ENCODE measurements at places on chromosomes 1 and 21.

GRCh38 chr1:108947871-108948525 is 15.3 kb downstream of the CLCC1 start:
- DNase-seq: no peak

DNA sequence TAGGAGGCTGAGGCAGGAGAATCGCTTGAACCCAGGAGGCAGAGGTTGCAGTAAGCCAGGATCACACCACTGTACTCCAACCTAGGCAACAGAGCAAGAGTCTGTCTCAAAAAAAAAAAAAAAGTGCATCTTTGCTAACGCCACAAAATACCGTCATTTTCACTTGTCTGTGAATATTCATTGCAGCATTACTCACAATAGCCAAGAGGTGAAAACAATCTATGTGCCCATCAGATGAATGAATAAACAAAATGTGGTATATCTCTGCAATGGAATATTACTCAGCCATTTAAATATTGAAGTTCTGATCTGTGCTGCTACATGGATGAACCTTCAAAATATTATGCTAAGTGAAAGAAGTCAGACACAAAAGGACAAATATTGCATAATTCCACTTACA is 7.9 kb upstream of the TIAM1 start:
- DNase-seq: no peak

- DNase-seq: peak; percentile 73
These were observed 20.5 kb downstream of the MX1 start for GRCh38 chr21:41446586-41446985.

DNA sequence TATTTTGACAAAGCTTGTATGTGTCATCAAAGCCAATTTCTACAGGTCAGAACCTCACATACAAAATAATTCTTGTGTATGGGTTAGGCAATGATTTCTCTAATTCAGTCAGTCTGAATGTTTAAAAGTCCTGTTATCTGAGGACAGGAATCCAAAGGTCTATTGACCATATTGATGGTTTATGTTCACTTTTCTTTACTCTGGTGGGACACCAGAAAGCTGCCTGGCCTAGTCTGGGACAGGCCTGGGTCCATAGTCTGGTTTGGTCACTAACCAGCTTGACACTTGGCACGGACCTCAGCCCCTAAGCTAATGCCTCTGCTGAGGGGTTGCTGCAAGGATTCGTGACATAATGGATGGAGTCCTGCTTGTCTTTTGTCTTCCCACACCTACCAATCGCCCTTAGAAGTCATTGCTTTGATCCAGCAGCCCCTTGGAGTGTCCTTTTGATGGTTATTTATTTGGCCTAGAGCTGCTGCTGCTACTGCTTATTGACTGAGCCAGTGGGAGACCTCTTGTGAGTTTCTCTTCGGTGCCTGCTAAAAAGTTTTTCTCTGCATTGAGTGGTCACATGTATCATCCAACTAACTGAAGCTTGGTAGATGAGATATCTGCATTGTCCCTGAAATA is 15.7 kb downstream of the IFNAR2 start:
- no peak for DNase-seq

- peak; percentile 43 for DNase-seq
These were observed at the start of gene BMP8B for GRCh38 chr1:39788758-39789570. Gene BMP8B (minus strand): TSS chr1:39788865. CDS start chr1:39788485, 380 bp downstream.

DNA sequence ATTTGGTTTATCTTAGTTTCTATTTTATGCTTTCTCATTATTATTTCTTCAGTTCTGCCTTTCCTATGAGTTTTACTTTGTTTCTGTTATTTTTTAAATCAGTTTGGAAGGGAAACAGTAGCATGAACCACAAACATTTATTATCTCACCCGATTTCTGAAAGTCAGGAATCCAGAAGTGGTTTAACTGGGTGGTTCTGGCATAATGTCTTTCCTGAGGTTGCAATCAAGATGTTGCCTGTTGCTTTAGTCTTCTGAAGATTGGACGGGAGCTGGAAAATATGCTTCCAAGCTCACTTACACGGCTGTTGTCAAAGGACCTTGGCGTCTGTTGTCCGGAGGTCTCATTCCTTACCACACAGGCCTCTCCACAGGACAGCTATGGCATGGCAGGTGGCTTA is 50.4 kb downstream of the SNRPE start:
- peak; percentile 16 for DNase-seq

DNA sequence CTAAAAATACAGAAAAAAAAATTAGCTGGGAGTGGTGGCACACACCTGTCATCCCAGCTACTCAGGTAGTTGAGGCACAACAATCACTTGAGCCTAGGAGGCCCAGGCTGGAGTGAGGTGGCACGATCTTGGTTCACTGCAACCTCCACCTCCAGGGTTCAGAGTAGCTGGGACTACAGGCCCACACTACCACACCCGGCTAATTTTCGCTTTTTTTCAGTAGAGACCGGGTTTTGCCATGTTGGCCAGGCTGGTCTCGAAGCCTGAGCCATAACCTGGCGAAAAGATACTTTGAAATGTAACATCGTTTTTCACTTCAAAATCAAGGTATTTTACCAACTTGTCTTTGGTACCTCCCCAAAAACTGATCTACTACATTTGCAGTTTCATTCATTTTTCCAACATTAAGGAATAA is 6.1 kb downstream of the GAS5 start:
- peak; percentile 53 for DNase-seq

DNA sequence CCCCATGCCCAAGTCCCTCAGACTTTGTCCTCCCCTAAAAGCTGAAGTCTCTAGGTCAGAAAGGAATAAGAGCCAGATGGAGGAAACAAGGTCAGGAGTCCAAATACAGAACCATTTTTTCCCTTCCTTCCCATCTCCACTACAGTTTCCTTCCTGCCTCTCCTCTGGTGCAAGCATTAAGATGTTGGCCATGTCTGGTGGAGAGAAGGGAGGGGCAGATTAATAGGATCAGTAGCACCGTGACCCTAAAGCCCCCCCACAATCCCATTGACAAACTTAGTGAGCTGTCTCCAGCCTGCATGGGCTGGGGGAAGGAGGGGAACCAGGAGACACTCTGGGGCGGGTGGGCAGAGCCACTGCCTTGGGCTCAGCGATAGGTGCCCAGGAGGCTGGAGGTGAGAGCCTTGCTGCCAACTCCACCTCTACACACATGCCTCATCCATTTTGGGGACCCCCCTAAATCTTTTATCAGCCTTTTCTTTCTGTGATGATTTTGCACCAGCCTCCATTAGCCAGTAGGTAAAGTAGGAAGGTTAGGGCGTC is 59.8 kb downstream of the RHBG start:
- DNase-seq: no peak

DNA sequence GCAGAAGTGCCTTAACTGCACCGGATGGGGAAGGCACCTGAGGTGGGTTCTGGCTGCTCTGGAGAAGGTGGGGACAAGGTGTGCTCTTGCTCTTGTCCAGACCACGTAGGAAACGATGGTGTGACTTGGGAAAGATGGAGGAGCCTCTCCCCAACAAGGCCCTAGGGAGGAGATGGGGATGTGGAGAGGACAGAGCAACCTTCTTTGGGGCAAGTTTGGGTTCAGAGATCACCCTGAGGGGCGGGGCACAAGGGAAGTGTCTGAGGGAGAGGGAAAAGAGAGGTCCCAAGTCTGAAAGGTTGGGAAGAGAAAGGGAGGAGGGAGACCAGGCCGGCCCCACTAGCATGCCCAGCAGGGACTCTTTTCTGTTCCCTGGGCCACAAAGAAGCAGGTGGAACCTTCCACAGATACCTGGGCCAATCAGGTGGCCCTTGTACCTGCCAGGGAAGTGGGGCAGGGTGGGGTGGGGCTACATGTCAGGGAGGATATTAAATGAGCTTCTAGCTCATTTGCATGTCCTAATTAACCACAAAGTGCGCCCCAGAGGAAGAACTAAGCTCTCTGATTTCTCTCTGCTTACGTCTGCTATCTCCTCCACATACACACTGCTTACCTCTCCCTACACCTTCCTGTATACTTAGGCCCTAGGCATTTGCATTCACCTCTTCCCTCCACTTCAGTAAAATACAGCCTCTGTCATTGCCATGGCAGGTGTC is 15.9 kb downstream of the INKA2 start:
- DNase-seq: no peak

- no peak for DNase-seq
These were observed 13.8 kb downstream of the ADORA3 start for GRCh38 chr1:111489604-111490003.

- peak; percentile 69 for DNase-seq
These were observed 233.1 kb upstream of the VAMP3 start for GRCh38 chr1:7538033-7538432.

DNA sequence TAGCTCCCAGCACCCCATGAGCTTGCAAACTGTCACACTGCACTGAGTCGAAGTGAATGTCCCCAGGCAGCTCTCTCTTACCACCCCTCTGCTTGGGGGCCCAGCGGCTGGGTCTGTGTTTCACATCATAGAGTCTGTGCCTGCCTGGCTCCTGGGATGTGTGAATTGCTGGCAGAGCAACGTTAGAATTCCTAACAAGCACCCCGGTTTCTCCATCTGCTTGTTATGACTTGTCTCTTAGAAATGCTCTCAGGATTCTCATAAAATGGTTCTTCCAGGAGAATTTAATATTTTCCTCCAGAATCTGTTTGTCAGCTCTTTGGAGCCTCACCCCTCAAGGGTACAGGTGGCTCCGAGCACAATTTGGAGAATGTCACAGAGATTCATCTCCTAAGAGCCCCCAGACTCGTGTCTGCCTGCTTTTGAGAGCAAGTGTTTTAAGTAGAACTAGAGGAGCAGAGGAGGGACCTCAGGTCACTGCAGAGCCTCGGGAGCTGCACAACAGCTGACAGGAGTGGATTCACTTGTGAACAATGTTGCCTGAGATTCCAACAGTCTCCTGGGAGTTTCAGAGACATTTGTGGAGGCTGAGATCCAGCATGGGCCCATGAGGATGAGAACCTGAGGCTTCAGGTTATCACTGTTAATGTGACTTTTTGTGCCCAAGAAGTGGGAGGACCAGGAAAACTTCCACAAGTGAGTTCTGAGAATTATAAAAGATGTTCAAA is 131.5 kb downstream of the KCNJ6 start:
- peak; percentile 32 for DNase-seq

DNA sequence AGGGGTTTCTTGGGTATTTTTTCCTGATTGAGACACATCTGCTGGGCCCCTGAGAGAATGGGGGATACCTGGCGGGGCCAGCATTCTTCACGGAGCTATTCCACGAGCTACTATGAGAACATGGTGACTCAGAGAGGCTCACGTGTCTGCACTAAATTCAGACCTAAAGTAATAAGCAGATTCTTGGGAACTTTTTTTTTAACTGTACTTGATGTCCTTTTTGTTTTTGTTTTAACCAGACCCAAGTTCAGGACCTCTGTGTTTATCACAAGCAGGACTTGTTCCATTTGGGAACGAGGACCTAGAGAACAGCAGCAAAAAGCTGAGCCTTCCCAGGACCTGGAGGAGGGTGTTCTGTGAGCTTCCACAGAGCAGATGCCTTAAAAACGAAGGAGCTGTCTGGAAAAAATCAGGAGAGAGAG is 44.0 kb downstream of the EVA1C start:
- peak; percentile 62 for DNase-seq

DNA sequence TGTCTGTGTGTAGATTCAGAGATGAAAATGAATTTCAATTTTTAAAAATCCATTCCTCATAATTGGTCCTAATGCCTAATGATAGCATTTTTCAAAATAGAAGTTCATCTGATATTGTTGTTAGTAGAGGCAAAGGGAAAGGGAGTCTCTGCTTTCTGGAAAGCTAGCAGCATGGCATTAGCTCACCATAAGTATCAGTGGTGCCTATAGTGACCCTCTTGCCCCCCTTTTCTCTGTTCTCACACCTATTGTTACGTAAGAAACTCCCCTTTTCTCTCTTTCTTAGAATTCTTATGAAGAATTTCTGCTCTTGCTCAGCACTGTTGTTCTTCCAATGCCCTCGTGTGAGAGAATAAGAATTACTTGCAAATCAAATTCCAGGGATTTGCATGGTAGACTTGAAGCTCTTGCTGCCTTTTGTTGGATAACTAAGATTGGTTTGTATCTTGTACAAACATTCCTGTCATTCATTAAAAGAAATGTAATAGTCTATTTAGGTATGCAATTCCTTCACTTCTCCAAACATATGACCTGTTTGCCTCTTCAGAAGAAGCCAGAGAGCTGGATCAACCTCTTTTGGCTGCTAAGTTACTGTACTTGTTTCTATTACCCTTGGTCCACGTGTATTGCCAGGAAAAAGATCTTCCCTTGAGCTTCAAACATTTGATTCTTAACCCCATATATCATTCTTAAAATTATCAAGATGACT is 69.2 kb upstream of the MAGI3 start:
- DNase-seq: no peak

DNA sequence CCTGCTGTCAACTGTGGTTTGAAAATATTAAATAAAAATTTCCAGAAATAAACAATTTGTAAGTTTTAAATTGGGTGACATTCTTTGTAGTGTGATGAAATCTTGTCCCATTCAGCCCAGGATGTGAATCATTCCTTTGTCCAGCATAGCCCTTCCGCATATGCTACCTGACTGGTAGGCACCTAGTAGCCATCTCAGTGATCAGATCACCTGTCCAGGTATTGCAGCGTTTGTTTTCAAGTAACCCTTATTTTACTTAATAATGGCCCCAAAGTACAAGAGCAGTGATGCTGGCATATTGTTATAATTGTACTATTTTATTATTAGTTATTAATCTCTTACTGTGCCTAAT is 351.6 kb upstream of the B3GALT2 start:
- no peak for DNase-seq

DNA sequence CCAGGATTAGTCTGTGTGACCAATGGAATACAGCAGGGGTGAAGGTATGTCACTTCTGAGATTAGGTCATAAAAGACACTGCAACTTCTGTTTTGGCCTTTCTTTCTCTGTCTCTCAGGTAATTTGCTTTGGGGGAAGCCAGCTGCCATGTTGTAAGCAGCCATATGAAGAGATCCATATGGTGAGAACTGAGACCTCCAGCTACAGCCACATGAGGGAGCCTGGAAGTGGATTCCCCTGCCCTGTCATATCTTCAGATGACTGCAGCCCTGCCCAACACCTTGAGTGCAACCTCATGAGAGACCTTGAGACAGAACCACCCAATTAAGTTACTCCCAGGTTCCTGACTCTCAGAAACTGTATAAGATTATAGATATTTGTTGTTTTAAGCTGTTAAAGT is 70.1 kb upstream of the ESRRG start:
- DNase-seq: no peak

GRCh38 chr1:181106479-181106878 is 18.0 kb downstream of the IER5 start:
- DNase-seq: no peak

DNA sequence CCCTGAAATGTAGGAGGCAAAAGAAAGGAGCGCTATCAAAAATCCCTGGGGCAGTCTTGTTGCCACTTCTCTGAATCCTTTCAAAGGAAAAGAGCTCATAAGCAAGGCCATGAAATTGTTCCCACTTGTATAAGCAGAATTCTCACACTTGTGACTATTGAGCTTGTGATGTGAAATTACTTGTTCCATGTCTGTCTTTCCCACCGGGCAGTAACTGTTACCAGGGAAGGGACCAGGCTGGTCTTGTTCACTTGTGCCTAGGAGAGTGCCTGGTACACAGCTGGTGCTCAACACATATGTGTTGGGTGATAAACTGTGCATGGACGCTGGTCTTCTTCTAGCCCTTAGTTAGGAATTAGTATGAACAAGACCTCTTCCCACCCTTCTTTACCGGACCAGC is 150.6 kb downstream of the CDC7 start:
- no peak for DNase-seq

GRCh38 chr1:246161626-246162025 is 345.5 kb downstream of the SMYD3 start:
- DNase-seq: peak; percentile 55

- no peak for DNase-seq
These were observed 4.3 kb downstream of the RNF2 start for GRCh38 chr1:185049670-185050069.

GRCh38 chr21:27584256-27584655 is 617.4 kb upstream of the ADAMTS5 start:
- DNase-seq: no peak

GRCh38 chr1:204659056-204659455 is 26.5 kb downstream of the LRRN2 start:
- DNase-seq: no peak

GRCh38 chr21:14361958-14362357 is 21.0 kb downstream of the HSPA13 start:
- DNase-seq: no peak

All from EL (cell line).